A549 treated with dexamethasone at 1 μM for 4 hours (cell line): ENCODE measurements at places on chromosomes 7 and 10. TPM values are rescaled to one million over a fixed set of nuclear protein-coding genes. Genes with fewer than 3 reads are reported as not detected.

Gene VSTM4
- 0.24 to 0.42 TPM (median 0.35 TPM) in 5 replicates for total RNA-seq

Gene UNCX
- 0.05 to 0.07 TPM (median 0.05 TPM) in 3 of 5 replicates, not detected in the others for total RNA-seq

Gene TBC1D12
- 5.4 to 6.3 TPM (median 6.3 TPM) in 5 replicates for total RNA-seq

Gene ANXA8
- 30.6 to 40.7 TPM (median 30.7 TPM) in 5 replicates for total RNA-seq
